ENCODE measurements at places on chromosomes 7 and 10.
A peak's percentile ranks its signal among the peaks of the same experiment; 100 is the strongest.

DNA sequence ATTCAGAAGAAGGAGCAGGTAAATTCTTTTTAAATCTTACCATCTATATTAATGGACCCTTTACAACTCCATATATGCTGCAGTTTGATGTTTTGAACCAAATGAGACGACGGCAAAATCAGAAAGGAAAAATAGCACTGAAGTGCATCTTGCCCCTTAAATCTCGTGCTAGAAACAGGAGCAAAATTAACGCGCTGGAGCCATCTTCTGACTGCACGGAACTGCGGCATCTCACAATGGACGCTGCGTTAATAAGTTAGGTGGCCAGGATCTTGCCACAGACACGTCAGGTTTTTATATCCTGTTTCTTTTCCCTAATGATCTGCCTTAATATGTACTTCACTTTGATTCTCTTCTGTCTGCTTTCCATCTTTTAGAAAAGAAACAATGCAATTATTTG, 354.5 kb downstream of the TFEC start:
- no peak for DNase-seq

DNA sequence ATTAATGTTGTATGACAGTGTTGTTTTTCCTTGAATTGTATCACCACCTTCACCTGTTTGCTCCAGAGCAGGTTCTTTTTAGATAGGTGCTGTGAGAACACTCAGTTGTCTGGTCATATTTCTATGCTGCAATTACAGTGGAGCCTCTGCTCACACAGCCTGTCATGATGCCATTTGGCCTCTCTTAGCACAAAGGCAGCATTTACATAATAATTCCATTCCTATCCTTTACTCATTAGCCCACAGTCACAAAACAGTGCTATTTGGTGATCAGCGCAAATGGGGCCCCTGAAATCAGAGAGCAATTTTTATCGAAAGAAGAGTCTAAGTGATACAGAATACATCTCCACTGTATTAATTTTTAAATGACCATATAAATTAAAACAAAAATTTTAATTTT, 13.8 kb upstream of the DGKI start:
- no peak for DNase-seq

DNA sequence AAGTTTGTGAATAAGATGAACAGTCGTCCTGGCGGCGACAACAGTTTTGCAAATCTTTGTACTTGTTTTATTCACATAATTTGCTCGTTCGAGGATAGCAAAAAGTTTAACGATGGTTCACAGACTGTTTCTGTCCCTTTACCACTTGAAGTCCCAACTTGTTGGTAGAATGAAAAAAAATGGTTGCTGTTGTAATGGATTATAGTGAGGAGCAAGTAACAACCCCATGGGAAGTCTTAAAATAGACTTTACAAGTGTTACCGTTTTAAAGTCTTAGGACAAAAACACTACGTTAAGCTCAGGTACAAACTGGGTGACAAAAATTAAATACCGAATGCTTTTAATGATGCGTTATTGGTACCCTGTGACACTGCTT, 589 bp downstream of the LSM8 start:
- DNase-seq: peak; percentile 3

DNA sequence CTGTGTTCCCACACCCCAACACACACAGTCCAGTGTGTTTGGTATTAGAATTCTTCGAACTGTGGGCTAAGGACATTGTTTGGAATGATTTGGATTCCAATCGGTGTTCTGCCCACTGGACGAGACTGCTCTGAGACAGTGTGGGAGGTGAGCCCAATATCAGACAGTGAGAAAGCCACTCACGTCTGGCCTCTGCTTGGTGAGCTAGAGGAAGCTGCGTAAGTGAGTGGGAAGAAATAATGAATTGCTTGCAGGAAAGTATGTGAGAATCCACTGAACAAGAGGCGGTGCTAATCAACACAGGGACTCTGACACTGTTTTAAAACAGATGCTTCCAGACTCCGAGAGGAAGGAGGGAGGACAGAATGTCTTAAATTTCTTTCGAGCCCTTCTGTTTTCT, 675.0 kb upstream of the ANKRD30A start:
- no peak for DNase-seq

DNA sequence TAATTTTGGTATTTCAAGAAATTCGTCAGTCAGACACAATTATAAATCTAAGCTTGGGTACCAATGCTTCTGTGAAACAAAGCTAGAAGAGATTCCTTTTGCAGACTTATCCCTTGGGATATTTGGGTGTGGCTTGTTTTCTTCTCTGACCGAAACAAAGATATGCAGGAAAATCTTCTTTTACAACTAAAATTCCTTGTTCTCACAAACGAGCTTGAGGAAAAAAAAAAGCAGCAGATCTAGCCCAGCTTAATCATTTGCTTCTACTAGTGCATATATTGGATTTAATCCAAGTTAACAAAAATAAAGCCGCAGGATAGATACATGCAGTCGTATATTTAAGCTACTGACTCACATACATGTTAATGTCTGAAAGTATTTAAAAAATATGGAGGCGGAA, 104.2 kb downstream of the PRTFDC1 start:
- DNase-seq: no peak

DNA sequence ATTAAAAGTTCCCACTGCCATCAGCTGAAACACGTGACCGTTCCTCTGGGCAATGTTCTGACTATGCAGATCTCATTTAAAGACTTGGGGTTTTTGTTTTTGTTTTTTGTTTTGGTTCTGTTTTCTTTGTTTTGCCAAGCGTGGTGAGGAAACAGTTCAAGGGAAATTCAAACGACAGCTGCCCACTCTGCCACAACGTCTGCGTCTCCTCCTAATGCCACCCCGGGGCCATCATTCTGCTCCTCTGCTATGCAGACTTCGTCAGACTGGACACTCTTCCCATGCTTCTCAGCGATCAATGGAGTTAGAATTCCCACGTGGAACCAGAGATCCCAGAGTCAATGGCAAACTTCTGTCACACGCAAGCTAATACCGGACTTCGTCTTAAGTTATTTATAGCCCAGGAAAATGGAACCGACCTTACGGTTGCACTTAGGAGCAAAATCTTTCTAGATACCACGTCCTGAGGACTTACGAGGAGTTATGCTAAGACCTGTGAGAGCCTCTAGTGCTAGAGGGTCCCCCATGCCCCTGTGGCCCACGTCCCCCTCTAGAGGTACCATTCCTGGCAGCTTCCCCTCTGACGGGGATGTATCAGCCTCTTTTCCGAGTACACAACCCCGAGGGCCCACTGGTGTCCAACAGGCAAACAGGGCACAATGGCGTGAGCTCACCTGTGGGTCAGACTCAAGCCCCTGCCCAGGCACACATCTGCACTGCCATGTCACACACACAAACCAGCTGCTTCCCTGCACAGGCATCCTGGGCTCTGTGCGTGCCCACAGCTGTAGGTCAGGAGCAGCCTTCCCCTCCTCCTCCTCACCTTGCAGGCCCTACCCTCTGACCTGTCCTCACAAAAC, 24.4 kb downstream of the EBF3 start:
- DNase-seq: no peak

- DNase-seq: peak; percentile 8
Observed at GRCh38 chr10:95793401-95794045, 37.6 kb downstream of the ENTPD1 start.

DNA sequence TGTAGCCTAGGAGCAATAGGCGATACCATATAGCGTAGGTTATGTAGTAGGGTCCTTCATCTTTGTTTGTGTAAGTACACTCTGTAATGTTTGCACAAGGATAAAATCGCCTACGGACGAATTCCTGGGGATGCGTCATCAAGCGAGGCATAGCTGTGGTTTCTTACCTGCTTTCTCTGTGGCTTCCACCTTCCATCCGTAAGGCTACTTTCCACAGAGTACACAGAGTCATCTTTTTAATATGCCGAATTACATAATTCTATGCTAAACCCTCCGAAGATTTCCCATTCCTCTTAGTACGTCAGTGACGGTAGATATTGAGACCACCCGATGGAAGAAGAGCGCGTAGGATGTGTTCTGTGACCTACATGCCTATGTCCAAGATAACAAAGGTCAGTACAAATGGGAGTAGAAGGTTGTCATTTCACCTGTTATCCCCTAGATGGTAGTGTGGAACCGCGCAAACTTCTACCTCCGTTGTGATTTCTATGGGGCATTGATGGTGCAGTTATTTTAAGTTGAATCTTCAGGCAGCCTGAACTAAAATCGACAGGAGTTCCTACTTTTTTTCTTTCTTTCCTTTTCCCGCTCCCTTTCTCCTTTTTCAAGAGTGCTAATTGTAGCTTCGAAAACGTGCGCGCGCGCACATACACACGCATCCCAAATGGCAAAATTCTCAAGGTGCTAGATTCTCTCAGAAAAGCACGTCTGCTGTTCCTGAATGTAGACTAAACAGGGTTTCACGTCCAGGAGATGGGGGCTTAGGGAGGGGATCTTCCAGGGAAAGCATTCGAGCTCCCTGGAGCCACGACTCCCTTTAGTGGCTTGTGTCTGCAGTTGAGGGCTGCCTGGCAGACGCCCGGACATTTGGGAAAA, 111.7 kb upstream of the MBL2 start:
- DNase-seq: no peak

DNA sequence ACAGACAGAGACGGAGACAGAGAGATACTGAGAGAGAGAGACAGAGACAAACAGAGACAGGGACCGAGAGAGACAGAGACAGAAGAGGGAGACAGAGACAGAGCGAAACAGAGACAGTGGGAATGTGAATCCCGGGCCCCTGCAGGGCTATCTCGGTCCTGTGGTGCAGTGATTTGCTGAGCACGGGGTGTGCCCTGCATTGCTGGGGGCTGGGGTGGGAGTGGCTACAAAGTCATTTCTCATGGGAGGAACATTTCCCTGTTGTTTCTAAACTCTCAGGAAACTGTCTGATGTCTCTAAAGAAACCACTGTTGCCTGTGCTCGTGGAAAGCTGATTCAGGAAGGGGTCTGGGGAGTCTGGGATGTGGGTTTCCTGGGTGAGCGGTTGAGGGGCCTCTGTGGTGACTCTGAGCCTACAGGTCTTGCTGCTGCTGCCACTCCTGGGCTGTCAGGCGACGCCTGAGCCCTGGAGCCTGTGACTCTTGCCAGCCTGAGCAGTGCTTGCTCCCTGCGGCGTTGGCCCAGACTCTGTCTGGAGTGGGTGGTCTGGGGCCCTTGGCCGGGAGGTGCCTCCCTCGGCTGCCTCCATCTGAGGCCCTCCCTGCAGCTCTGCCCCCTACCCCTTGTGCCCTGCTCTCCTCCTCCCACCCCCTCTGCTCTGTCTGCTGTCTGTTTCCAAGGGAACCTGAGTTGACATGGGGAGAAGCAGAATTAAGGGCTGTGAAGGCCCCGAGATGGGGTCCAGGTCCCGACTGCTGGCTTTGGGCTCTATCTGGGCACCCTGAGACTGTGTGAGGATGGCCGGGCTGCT, 292.0 kb downstream of the WDR37 start:
- no peak for DNase-seq

DNA sequence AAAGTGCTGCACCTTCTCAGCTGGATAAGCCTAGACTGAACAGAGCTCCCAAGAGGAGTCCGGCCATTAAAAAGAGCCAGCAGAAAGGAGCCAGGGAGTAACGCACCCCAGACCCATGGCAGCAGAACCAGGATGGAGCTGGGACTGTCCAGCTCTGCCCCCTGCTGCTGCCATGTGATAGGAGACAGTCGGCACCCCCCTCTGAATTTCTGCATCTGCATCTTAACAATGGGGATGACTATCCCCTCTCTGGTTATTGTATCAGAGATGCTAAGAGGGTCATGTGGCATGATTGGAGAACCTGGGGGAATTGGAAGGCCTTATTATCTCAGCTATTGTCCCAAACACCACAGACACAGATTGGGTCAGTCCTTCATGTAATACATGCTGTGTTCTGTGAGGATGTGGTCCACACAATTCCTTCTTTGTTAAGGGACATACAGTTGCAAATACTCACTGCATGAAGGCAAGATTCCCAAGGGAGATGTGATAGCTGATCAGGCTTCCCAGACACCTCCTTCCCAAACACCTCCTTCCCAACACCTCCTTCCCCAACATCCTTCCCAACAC, 29.3 kb downstream of the PLEKHS1 start:
- DNase-seq: no peak

DNA sequence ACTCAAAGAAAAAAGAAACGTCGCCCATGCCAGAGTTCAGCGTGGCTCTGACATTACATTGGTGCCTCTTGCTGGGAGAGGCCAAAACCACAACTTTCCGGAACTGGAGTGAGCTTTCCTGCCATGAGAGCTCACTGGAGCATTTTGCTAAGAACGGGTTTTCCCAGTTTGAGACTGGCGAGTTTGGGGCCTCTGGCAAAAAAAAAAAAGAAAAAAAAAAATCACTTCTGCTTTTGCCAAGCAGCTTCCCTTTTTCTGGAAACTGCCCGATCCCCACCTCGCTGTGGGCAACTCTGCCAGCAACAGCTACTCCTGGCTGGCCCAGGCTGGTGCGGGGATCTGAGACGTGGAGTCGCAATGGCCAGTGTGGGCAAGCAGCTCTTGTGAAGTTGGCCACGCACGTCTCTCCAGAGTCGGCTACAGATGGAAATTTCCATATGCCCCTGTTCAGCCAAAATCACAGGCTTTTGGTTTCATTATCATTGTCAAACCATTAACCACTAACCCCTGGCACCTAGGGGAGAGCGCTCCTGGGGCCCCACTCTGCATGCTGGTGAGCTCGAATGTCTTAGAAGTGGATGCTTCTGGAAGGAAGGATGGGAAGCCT, 25.7 kb downstream of the PRKAG2 start:
- no peak for DNase-seq

- peak; percentile 70 for DNase-seq
Observed at GRCh38 chr10:26860102-26860442, 686 bp downstream of the ABI1 start.

GRCh38 chr7:786472-787255, 45.6 kb upstream of the SUN1 start:
- DNase-seq: peak; percentile 70

GRCh38 chr10:132856869-132857524, 71.0 kb upstream of the NKX6-2 start:
- no peak for DNase-seq

DNA sequence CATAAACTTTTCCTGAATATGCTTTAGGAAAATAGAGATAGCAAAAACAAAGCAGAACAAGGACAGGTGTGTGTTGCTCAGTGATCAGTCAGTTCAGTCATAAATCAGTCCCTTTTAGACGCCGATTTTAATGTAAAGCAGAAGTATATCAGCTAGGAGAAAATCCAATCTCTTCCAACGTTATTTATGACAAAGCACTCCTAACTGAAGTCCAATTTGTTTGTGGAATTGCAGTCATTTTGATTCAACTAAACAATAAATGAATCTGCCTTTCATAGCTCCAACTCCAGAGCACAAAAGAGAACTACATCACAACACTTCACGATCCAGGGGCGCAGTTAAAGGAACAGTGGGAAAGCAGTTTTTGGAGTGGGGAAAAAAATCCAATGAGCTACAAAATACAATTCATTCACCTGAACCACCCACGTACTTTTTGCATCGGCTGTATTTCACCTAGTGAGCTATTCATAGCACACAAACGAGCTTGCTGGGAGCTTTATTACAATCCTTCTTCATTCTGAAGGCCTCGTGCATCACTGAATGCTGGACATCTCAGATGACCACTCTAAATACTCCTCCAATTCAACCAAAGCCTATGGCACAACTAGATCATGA, 151.3 kb downstream of the LRRN3 start:
- no peak for DNase-seq

- DNase-seq: no peak
Observed at GRCh38 chr7:115019882-115020605, 98.2 kb downstream of the MDFIC start.
